ENCODE measurements at places on chromosomes 12 and 14.

DNA sequence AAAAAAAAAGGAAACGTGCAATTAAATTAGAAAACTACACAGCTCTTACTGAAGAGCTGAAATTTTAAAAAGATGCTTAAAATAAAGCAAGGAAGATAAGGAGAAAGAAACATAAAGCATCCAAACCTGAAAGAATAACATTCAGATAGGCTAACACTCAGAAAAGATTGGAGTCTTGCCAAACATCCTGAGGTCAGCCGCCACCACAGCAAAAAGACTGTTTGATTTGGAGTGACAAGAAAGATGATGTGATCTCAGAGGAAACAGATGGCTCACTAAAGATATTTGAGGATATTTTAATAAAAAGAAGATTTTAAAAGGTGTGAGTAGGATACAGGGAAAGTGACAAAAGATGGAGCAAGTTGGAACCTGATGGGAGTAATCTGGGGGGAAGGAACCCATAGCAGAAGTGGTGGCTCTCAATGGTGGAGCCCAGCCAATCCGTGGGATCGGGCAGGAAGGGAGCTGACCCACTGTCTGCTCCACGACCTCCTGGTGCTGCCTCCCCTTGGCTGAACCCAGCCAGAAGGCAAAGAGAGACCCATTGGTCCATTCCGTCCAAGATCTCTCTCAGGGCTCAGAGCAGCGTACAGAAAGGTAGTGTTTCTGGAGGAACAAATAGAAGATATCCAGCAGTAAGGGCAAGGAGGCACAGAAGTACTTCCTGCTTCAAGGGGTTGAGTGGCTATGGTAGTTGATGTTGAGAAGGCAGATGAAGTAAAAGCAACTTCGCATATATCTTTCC, 469.6 kb downstream of the RGS6 start:
- no peak for DNase-seq

DNA sequence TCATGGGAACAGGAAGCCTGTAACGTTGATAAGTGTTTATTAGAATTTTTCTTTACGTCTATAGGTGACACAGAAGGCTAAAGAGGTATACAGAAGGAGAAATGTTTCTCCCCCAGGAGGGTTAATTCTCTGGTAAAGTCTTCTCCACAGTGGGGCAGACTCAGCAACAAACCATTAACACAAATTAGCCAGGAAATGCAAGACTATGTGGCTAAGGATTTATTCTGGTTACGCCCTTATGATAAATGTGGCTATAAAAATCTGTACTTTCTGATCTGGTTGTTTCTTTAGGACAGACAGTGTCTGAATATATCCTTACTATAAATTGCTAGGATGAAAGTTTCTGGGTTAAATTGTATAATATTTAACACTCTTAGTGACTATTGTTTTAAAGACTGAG, 423.3 kb downstream of the FLRT2 start:
- no peak for DNase-seq

- no peak for DNase-seq
Observed at GRCh38 chr12:79455286-79455685, 235.5 kb downstream of the PAWR start.

DNA sequence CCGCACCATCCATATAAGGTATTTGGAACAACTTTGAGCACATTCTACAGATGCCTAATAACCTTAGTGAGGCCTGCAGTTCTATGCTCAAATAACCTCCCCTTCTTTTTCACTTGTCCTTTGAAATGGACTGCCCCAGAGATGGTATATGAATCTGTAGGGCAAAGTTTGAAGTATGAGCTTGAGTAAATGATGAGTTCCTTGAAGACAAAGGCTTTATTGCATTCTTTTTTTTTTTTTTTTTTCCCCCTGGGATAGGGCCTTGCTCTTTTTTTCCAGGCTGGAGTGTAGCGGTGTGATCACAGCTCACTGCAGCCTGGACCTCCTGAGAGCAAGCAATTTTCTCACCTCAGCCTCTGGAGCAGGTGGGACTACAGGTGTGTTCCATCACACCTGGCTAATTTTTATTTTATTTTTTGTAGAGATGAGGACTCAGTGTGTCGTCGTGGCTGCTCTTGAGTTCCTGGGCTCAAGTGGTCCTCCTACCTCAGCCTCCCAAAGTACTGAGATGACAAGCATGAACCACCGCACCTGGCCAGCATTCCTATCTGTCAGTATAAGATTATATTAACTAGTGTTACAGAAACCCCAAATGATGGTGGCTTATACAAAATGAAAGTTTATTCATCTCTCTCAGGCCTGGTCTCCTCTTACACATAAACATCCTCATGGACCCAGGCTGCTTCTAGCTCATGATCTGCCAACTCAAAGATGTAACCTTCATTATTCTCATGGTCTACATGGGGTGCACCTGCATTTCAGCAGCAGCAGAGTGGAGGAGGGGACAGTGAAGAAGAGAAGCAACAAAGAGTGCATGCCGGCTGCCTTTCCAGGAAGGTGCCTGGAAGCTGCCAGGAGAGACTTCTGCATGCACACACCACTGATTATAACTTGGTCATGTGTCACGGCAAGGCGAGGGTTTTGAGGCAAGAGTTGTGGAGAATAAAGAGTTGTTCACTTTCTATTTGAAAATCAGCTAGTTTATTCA, 101.4 kb downstream of the DUSP16 start:
- no peak for DNase-seq

GRCh38 chr12:10554756-10555481, 49.2 kb downstream of the EIF2S3B start:
- DNase-seq, result no peak

DNA sequence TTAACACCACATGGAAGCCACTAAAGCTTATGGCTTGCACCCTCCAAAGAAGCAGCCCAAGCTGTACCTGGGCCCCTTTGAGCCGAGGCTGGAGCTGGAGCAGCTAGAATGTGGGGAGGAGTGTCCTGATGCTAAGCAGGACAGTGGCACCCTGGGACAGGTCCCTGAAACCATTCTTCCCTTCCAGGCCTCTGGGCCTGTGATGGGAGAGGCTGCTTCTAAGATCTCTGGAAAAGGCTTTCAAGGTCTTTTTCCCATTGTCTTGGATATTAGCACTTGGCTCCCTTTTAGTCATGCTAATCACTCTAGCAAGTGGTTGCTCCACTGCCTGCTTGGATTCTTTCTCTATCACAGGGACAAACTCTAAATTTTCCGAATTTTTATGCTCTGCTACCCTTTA, 40.9 kb downstream of the OSBPL8 start:
- DNase-seq, result no peak

DNA sequence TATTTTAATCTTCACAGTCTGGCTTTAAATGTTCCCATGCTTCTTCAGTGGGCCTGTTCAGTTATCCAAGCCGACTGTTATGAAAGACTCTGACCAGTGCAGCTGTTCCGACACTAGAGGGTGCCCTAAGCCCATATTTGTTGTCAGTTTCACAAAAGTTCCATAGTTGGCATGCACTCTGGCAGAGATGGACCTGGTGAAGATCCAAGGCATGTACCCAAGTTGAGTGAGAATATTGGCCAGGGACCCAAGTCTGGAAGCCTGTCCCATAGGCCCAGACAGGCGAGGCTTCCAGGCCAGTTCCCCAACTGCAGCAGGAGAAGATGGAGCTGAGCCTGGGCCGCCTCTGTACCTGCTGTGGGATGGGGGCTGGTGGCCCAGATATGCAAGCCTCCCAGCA, 27.4 kb upstream of the GUCY2C start:
- no peak for DNase-seq

DNA sequence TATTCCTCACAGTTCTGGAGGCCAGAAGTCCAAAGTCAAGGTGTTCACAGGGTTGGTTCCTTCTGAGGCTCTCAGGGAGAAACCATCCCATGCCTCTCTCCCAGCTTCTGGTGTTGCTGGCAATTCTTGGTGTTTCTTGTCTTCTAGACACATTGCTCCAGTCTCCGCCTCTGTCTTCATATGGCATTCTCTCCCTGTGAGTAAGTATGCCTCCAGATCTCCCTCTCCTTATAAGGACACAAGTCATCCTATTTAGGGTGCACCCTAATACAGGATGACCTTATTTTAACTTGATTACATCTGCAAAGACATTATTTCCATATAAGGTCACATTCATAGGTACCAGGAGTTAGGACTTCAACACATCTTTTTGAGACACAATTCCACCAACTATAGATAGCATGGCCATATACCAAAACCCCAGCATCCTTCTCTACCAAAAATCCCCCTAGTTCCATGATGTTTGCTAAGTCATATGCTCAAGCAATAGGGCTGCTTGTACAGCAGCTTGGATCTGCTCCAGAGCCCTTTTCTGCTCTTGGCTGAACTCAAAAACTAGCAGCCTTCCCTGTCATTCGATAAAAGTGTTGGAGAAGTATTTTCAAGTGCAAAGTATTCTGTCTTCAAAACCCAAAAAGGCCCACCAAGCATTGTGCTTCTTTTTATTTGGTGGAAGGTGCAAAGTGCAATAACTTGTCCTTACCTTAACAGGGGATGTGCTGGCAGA, 79.2 kb upstream of the CMKLR1 start:
- DNase-seq, result no peak

DNA sequence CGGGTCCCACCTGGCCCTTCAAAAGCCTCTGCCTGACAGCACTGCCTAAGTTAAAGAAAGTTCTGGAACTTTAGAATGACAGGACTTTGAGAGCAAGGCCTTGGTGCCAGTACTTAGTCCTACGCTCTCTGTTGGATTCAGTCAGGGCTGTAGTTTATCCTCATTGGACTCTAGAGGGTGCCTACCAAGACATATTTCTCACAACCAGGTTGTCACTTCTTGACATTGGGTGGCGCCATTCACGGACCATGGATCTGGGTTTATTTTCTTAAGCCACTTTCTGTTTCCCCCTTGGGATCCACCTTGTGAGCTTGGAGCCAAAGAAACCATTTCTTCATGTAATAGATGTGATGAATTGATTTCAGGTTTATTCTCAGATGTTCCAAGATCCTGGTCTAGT, 787.0 kb upstream of the TBX3 start:
- no peak for DNase-seq

DNA sequence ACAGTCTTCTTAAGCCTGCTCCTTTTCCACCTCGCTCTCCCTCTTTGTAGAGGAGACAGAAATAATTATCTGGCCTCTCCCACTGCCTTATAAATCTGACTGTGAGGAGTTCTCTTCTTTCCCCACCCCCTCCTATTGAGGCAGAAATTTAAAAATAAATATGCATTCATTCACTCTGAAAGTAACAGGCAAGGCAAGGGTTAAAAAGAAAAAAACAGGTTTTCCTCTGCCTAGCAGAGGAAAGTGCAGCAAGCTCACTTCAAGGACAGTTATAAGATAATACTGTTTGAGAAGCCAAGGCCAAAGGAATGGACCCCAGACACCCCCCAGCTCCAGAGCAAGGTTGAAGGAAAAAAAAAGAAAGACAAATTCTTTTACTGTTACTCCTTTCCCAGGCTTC, 56.3 kb downstream of the DHRS2 start:
- no peak for DNase-seq

DNA sequence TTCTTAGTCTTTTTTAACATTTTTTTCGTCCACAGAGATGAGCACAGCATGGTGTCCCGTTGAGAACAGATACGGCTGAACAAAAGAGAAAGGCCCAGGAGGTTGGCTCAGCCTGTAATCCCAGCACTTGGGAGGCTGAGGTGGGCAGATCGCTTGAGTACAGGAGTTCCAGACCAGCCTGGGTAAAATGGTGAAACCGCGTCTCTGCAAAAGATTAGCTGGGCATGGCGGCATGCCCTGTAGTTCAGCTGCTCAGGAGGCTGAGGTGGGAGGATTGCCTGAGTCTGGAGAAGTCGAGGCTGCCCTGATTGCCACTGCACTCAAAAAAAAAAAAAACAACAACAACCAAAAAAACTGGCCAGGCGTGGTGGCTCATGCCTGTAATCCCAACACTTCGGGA, 5.9 kb upstream of the EP400 start:
- no peak for DNase-seq

GRCh38 chr14:63793376-63793775, 59.4 kb upstream of the SYNE2 start:
- DNase-seq, result no peak

DNA sequence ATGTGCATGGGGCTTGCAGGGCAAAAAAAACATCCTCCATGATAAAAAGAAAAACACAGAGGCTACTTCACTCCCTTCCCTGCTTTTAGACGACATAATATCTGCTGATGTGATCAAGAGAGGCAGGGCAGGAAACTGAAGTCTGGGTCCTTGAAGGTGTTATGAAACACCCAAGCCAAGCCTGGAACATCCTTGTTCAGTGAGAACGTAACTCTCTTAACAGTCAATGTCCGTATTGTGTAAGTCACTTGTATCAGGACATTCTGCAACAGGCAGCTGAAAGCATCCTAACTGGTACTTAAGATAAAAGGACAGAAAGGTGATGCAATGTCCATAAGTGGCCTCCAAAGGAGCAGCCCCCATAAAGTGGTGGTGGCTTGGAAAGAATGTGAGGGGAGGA, 20.0 kb downstream of the KCNK10 start:
- no peak for DNase-seq

DNA sequence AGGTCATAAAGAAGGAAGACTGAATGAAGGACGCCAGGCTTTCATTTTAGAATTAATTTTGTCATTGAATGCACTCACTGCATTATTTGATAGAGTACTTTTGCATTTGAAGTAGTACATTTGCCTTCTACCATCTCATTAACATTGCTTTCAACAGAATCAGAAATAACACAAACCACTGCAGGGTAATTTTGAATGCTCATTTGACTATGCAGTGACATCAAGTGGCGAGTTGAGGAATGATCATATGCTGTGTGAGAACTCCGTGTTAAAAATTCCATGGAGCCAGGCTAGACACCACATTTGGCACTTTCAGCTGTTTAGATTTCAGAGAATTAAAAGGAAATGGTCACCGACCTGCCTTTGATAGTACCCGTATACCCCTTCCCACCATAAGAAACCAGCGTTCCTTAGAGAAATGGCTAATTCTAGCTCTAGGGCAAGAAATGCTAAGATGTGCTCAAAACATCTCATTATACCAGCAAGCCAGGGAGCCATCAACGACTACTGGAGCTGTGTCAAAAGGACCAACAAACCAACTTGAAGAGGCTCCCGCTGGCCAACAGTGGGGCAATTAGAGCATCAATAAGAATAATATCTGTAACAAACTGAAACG, 16.5 kb downstream of the HEBP1 start:
- DNase-seq, result no peak

GRCh38 chr12:5623411-5623810, 191.5 kb downstream of the NTF3 start:
- no peak for DNase-seq

GRCh38 chr14:81478446-81478845, 55.2 kb downstream of the SEL1L start:
- no peak for DNase-seq

DNA sequence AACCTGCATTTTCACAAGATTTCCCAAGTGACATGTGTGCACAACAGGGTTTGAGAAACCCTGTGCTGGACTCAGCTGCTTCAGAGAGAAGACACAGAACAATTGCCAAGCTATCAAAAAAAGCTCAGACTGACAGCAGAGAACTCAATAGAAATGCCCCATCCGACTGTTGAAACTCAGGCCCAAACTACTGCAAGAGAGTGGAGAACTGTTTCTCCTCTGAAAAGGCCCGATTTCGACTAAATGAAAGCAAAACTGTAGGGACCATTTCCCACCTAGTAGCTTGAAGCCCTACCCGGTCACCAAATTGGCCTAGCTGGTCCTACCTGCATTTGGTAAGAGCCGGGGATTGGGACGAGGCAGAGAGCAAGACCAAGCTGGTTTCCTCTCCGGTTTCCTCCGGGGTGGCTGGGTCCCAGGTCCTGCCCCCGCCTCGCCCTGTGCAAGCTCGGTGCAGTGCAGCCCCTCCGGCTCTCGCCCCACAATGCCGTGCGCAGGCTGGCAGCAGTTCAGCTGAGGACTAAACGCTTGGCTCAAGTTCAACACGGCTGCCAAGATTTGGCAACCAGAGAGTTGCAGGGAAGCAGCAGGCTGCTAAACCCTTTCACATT, 1180.6 kb downstream of the VRK1 start:
- DNase-seq, result no peak

GRCh38 chr14:45947830-45948229, 694.8 kb upstream of the MIS18BP1 start:
- no peak for DNase-seq

GRCh38 chr14:61609191-61609843, 86.0 kb upstream of the HIF1A start:
- DNase-seq, result no peak
